BE2C (cell line): ENCODE measurements at places on chromosomes 5 and 9.
A peak's percentile ranks its signal among the peaks of the same experiment; 100 is the strongest.

GRCh38 chr5:33311893-33312292, 128.9 kb upstream of the TARS1 start:
- no peak for DNase-seq

DNA sequence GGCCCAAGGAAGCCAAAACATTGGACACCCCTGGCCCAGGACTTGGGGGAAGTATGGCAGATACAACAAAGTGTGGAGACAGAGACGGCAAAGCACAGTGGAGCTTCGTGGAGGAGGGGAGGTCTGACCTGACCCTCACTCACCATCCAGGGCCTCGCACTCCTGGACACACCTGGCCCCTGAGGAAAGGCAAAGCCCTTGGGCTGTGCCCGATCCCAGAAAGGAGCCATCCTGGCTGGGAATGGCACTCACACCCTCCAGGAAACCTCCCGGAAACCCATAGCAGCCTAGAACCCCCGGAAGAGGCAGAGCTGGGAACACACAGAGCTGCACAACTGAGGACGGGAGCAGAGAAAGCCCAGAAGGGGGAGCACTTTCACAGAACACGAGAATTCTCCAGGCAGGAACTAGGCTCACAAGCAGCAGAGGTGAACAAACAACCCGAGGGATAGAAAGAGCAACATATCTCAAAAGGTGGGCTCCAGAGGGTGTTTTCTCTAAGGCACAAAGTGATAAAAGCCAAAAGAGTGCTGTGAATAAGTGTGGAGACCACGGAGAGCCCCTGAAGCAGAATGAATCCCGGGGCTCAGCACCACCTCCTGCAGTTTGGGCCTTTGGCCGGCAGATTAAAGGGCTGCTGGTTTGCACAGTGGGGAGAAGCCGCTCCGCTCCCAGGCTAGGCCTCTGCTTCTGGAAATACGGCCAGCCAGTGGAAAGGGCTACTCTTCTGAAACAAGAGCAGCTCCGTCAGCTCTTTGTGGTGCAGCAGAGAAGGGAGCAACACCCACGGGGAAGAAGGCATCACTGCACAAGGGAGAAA, 108.2 kb downstream of the UBE2R2 start:
- peak; percentile 60 for DNase-seq

GRCh38 chr5:157390551-157391297, 69.3 kb upstream of the NIPAL4 start:
- DNase-seq: no peak

DNA sequence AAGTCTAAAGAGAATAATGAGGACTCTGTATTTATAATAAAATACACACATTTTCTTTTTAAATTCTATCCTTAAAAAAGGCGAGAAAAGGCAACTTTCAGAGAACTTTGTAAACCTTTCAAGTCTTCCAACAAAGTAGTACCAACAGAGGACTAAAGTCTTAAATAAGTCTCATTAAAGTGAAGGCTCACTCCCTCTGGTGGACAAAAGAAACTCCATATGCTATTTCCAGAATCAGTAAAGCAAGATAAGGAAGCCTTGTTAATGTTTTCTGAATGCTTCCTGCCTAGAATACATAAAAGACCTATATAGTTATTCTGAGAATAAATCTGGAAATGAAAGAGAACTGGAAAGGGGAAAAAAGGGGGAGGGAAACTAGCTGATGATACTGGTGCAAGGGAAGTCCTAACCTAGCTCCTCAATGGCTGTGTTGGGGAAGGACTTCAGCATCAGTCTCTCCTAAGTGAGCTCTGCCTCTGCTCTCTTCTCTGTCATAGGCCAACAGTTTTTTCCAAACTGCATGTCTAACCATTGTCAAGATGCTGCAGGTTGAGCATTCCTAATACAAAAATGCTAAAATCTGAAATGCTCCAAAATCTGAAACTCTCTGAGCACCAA, 7.2 kb downstream of the HMGCS1 start:
- DNase-seq: no peak

DNA sequence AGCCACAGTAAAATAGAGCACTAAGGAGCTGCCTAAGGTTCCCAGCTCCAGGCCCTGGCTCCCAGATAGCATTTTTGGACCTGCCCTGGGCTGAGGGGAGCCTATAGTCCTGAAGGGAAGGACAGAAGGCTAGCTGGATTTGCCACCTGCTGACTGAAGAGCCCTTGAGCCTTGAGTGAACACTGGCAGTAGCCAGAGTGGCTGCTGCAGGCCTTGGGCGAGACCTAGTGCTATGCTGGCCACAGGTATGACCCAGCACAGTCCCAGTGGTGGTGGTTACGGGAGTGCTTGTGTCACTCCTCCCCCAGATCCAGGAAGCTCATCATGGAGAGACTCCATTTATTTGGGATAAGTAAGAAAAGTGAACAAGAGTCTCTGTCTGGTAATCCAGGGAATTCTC, 10.3 kb upstream of the STX17 start:
- DNase-seq: no peak

- no peak for DNase-seq
These were observed 353.6 kb downstream of the BNC2 start for GRCh38 chr9:16516891-16517290.

DNA sequence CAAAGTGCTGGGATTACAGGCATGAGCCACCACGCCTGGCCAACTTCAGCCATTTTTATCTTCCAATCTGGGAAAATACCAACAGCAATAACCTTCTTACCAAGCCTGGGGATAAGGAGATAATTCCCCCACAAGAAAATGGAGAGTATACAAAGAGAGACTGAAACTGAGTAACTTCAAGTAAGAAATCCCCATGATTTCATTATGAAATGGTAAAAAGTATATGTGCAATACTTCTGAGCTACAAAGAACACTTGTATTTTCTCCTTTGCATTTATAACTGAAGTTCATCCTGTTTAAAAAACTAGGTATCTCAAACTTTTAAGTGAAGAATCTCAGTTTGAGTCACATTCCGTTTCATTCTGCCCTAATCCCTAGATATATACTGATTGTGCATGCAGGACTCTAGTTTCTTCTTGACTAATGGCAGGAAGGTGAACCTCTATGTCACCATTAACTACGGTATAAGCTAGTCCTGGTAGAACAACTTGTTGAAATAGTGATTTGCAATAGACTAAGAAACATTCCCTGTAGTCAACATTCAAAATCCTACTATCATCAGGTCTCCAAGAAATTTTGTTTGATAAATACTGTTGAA, 2071.4 kb downstream of the MAT2B start:
- no peak for DNase-seq

GRCh38 chr9:19145881-19146280, 18.6 kb upstream of the PLIN2 start:
- no peak for DNase-seq

GRCh38 chr5:75367401-75367800, 30.4 kb downstream of the HMGCR start:
- DNase-seq: no peak

DNA sequence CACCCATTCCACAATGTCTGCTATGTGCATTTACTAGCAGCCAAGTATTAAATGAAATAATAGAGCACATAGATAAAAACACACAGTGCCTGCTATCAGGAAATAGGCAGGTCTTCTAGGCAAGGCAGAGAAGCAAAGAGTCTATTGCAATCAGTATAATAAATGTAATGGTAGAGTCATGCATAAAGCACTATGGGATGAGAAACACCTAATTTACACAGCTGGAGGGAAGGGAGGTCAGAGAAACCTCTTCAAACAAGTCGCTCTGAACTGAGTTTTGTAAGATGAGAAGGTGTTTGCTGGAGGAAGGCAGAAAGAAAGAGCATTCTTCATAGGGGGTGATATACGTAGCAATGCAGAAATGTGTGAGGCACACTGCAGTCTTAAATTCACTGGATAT, 341.0 kb upstream of the DMAC1 start:
- DNase-seq: no peak

DNA sequence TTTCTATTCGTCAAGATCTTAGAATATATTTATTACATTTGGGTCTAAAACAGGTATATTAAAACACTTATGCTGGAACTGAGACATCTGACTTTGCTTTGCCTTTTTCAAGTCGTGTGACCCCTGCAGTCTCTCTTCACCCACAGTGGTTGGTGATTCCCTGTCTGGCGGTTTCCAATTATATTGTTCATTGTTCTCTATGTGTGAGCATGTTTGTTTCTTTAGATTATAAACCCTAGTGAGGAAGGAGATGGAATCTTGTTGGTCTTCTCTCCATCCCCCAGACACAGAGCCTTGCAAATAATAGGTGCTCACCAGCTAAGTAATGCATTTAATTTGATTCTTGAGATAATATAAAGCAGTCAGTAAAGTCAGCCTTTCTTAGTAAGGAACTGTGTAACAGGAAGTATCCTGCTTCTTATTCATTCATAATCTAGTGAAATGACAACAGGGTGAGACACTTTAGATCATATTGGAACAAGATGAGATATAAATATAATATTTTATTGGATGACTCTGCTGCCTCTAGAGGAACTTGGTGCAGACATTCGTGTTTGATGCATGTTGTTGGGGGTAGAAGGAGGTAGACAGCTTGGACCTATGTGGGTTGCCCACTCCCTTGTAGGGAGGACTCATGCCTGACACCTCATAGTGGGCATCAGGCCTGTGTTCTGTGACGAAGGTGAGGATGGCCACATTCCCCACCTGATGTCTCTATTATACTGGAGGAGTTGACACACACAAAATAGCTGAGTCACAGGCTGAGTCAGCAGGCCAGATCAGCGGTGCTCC, 88.1 kb downstream of the FGF1 start:
- peak; percentile 48 for DNase-seq

- peak; percentile 63 for DNase-seq
These were observed 175.1 kb downstream of the CCDC192 start for GRCh38 chr5:127878174-127878750.

- no peak for DNase-seq
These were observed 648.5 kb downstream of the BNC2 start for GRCh38 chr9:16221822-16222547.

GRCh38 chr9:2720179-2720654, 2.9 kb downstream of the KCNV2 start:
- DNase-seq: no peak

GRCh38 chr9:123109540-123110279, 76.2 kb downstream of the GPR21 start:
- no peak for DNase-seq

- DNase-seq: no peak
These were observed 398.8 kb downstream of the ENC1 start for GRCh38 chr5:74241751-74242140.

DNA sequence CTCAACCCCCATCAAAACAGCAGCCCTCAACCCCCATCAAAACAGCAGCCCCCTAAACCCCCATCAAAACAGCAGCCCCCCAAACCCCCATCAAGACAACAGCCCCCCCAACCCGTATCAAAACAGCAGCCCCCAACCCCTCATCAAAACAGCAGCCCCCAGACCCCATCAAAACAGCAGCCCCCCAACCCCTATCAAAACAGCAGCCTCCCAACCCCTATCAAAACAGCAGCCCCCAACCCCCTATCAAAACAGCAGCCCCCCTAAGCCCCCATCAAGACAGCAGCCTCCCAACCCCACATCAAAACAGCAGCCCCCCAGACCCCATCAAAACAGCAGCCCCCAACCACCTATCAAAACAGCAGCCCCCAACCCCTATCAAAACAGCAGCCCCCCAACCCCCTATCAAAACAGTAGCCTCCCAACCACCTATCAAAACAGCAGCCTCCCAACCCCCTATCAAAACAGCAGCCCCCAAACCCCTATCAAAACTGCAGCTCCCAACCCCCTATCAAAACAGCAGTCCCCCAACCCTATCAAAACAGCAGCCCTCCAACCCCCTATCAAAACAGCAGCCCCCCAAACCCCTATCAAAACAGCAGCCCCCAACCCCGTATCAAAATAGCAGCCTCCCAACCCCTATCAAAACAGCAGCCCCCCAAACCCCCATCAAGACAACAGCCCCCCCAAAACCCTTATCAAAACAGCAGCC, 1.2 kb downstream of the TPPP start:
- DNase-seq: no peak

GRCh38 chr5:68032216-68032762, 183.3 kb upstream of the PIK3R1 start:
- no peak for DNase-seq

DNA sequence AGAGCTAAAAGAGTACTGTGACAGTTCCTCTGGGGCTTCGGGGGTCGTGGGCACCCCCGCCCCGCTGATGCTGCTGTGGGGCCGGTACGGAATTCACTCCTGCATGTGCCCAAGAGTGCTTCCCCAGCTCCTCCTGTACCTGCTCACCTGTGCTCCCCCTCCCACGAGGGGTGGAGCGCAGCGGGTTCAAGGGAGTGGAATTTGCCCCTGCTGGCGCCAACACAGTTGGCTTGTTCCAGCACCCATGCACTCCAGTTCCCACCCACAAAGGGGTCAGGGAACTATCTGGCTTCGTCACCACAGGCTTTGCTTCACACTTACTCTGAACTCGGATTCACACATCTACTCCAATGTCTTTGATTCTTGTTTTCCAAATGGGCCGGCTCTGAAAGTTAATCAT, 1086.9 kb upstream of the CDH6 start:
- DNase-seq: no peak

DNA sequence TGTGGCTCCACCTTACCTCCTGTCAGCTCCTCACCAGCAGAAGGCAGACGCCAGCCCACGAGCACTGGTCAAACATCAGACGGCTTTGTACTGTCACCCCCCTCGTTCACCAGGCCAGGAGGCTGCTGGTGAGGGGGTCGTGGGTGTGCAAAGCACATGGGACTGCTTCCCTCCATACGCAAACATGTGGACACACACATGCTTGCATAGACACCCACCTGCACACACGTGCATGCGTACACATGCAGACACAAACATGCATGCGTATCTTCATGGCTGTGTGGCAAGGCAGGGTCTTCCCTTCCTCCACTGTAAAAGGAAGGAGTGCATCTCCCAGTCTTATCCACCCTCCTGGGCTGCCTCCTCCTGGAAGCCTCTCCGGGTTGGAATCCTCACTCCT, 178.5 kb downstream of the OLFM1 start:
- DNase-seq: no peak

- no peak for DNase-seq
These were observed 73.7 kb downstream of the GADD45G start for GRCh38 chr9:89678396-89679015.

DNA sequence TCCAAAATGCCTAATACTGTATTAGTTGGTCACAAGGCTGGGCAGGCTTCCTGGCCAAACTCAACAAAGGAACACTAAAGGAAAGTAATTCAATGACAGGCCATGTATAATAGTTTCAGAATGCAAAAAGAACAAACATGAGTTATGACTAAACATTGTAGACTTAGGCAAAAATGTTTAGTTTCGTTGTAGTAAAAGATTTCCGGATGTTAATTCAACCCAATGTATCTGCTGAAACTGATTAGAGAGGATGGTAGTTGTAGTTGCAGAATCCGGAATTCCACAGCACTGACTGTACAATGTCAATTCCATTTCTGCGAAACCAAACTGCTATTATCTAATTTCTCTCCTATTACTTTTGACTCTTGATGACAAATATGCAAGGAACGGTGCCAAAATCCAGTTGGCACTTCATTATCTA, 117.9 kb upstream of the FST start:
- DNase-seq: no peak
